ENCODE measurements at places on chromosomes 4 and X.

DNA sequence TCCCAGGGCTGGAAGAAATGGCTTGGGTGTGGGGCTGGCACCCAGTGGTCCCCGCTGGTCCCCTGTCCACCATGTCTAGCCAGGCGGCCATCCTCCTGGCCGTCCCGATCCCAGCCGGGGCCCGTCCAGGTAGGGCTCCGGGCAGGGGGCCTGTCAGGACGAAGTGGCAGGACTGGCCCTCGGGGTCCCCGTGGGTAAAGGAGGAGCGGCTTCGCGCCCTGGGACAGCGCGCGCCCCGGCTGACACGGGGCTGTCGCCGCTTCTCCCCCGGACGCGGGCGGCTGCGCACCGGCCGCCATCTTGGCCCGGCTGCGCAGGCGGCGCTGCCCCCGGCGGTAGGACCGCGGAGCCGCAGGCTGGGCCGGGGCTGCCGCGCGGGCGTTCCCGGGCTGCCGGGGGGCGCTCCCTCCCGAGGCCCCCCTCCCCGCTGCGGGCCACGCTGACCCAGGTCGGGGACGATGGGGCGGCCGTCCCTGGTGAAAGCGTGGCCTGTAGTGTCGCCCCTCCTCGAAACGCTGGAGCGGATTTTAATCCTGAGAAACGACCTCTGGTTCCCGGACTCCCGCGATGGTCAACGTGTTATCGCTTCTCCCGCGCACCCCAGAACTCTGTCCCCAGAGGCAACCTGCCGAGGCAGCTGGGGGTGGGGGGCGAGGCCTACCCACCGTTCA, 60.4 kb upstream of the BCOR start:
- peak; percentile 63 for DNase-seq

DNA sequence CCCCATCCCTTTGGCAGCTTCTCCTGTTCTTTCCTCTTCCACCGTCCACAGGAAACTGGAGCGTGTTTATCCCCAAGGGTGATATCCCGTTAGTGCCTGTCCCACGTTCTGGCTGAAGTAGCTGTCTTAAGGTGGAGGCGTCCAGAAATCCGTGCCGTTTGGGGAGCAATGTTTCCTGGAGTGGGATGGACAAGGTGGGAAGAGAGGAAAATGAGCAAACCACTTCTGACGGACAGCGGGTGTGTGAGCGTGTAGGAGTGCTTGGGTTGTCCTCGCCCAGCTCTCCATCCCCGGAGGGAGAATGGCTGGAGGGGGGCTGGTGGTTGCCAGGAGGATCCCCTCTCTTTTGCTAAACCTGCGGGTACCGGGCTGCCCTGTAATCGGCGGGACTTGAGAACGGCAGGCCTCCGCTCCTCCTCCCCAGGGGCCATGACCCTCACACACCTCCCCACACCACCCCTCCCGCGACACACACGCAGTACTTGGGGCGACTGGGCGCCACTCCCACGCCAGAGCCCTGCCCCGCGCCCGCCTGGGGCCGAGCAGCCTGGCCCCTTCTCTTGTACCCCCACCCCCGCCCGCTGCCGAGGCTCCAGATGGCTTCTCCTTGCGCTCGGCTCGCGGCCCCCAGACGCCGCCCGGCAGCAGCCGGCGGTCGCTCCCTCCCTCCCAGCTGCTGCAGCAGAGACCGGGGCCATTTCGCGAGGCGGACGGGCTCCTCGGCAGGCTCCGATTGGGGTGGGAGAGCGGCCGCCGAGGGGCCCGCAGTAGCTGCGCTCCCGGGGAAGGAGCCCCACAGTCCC, 13.9 kb upstream of the PRDM8 start:
- peak; percentile 63 for DNase-seq

DNA sequence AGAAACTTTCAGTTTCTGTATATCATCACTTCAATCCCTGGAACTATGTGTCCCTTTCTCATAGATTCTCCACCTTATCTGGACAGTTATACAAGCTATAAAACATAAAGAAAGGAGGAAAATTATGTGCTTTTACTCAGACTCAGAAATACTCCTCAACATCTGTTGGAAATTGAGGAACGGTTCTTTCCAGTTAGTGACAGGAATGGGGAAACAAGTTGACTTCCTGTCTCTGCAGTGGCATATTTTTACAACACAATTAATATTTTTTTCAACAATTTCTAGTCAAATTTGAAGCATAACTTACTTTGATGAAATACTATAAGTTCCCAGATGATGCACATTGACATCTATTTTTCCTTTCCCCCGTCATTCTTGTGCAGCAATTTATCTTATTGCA, 27.9 kb downstream of the ABHD18 start:
- no peak for DNase-seq

DNA sequence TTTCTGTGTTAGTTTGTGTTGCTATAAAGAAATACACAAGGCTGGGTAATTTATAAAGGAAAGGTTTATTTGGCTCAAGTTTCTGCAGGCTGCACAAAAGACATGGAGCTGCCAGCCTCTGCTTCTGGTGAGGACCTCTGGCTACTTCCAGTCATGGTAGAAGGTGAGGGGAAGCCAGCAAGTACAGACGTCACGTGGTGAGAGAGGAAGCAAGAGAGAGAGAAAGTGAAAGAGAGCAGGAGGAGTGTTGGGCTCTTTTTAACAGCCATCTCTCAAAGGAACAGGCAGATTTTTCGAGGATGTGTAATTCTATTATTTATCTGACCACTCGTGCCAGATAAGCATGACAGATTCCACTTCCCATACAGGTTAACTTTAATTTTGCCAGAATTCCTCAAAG, 1199.1 kb downstream of the ADGRL3 start:
- no peak for DNase-seq

- DNase-seq, result no peak
These were observed 713 bp downstream of the PLXNB3 start for GRCh38 chrX:153764786-153765137.
